Stimulated activated CD8-positive, alpha-beta memory T cell treated with anti-CD3 and anti-CD28 coated beads, Interleukin-4, amount 100 ng/mL, for 1 hour (primary cell): ENCODE measurements at places on chromosomes 1 and 21.

DNA sequence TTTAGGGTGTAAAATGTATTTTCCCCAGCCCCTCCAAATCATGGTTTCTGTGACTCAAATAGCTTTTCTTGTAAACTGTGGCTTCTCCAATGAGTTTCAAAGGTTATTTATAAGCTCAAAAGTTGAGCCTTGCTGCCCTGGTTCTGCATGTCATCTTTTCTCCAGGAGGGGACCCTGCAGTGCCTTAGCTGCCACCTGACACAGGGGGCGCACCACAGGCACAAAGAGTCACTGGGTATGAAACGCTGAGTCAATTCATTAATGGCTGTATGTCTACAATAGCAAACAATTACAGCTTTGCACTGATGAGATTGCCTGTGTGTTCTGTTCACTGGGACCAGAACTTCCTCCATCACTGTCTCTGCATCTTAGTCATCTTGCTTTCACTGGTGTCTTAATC is 100.8 kb downstream of the PCP4 start:
- no peak for DNase-seq

GRCh38 chr1:233327651-233328141 is at the start of gene MAP3K21:
TSS of gene MAP3K21 (plus strand) at chr1:233327724. CDS start at chr1:233328029, 305 bp downstream.
- no peak for DNase-seq

GRCh38 chr1:110591956-110592355 is 14.2 kb downstream of the KCNA2 start:
- no peak for DNase-seq

DNA sequence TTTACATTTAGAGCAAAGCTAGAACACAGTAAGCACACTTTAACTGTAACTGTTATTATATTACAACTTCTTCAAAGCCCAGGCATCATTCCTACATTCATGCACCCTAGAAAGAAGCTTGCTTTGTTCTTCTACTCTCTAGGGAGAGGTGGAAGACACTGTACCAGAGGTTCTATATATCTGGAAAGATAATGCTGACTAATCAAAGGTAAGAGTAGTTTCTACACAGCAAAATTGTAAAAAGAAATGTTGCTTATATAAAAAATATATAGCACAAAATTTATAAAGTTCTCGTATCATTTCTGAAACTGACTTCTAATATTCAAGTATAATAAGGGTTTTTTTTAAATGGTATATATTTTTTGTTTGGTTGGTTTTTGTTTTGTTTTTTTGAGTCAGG is 44.0 kb downstream of the EYA3 start:
- DNase-seq = no peak

GRCh38 chr1:179230251-179230650 is 774 bp upstream of the ABL2 start:
- DNase-seq = no peak

- no peak for DNase-seq
These were observed 69.2 kb downstream of the LMX1A start for GRCh38 chr1:165287329-165287728.
